Stimulated activated CD8-positive, alpha-beta memory T cell treated with anti-CD3 and anti-CD28 coated beads, Interleukin-7, amount 100 ng/mL, for 4 hours (primary cell): ENCODE measurements at places on chromosomes 7 and 10.

- no peak for DNase-seq
Observed at GRCh38 chr10:124522933-124523871, 61.6 kb downstream of the LHPP start.

GRCh38 chr7:64947252-64948000 lies 43.4 kb downstream of the ZNF117 start:
- no peak for DNase-seq

DNA sequence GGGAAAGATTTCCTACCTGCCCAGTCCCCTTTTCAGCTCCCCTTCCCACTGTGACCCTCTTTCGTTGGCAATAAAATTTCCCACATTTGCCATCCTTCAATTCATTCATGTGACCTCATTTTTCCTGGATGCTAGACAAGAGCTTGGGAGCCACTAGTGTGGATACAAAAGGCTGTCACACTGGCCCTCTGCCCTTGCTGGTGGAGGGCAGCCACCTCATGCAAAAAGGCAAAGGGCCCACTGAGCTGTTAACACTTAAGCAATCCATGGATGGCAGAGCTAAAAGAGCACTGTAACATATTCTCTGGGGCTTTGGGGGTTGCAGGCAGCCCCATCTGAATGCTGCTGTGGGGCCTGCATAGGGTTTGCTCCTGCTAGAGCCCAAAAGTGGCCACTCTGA lies 315.1 kb downstream of the NEBL start:
- DNase-seq, result no peak

DNA sequence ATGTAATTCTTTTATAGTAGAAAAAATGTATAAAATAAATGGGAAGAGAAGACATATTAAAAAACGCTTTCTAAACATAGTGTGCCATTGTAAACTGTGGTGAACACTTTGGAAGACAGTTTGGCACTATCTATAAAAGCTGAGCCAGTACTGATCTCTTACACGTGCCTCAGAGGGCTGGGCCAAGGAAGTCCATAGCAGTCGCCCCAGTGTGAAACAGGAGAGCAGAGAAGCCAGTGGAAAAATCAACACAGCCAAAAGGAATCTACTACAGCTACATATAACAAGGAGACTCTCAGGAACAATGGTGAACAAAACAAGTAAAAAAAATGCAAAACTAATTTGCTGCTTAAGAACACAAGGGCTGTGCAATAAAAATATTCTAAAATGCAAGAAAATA lies 20.6 kb downstream of the SEPHS1 start:
- no peak for DNase-seq

- no peak for DNase-seq
Observed at GRCh38 chr10:25912866-25913265, 21.2 kb upstream of the MYO3A start.

- peak; percentile 26 for DNase-seq
Observed at GRCh38 chr10:73857446-73857845, 16.9 kb downstream of the CAMK2G start.

DNA sequence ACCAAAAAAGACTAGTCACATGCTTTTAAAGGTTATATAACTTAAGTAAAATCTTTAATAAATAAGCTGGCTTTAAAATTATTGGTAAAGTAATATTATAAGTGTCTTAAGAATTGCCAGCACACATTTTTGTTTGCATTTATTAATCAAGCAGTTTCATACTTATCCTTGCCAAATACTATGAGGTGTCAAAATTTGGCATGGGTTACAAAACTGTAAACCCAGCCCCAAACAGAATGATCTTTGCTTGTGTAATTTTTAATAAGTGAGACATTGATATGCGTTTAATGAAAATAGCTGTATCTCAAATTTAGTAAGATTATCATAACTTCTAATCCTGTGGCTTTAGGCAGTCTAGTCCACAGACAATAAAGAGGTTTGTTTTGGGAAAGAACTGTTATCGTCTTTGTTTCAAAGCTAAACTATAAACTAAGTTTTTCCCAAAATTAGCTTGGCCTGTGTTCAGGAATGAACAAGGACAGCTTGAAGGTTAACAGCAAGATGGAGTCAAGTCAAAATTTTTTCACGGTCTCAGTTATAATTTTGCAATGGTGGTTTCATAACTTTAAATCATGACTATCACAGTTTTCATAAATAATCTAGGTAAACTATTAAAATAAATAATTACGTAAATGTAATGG lies 72.8 kb downstream of the ST8SIA6 start:
- no peak for DNase-seq

DNA sequence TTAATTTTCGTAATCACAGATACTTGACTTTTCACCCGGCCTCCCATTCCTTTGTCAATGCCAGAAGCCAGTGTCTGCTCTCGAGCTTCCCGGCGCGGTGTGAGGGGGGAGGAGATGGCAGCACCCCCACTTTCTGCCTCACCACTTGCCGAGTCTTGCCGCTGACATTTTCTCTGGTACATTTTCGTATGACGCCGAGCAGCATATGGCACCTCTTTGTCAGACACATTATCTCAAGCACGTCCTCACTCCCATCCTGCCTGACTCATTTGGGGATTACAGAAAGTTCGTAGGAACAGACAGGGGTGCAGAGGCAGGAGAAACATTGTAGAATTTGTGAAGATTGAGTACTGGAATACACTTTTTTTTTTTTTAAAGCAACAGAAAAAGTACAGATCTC lies 60.8 kb upstream of the SORCS3 start:
- no peak for DNase-seq

GRCh38 chr10:15540727-15541126 lies 169.6 kb upstream of the FAM171A1 start:
- DNase-seq, result no peak

- DNase-seq, result peak; percentile 32
Observed at GRCh38 chr7:130996833-130997231, 262.8 kb upstream of the KLF14 start.

- DNase-seq, result no peak
Observed at GRCh38 chr10:46998192-46998591, 87.0 kb downstream of the PTPN20 start.

GRCh38 chr10:117463545-117463920 lies 79.0 kb upstream of the EMX2 start:
- no peak for DNase-seq

DNA sequence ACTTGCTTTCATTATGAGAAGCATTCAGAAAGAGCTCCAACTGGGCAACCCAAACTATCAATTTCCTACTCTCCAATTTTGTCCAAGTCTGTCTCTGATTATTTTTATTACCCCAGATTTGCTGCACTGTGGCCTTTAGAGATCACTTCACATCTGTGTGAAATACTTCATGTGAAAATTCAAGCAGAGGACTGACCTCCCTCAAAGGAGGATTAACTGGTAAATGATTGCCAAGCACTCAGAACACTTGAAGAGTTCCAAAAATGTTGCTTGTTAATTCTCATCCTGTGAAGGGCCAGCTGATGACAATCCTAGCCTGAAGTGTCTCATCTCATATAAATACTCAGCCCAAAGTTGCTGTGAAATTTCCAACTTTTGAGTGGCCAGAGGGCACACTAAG lies 182.8 kb upstream of the DGKB start:
- no peak for DNase-seq

DNA sequence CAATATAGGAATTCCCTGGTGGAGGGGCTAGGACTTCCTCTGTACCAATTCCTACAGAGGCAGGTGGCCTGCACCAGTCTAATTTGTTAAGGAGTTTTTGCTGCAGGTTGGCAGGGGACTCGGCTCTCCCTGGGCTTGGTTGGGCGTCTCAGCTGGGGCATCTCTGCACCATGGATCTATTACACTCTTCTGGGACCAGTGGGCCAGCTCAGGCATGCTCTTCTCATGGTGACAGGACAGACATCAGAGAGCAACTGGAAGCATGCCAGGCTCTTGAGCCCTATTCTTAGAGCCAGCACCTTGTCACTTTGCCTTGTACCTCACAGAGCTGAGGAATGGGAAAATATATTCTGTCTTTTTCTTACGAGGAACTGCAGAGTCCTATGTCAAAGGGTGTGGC lies 74.6 kb downstream of the SH2D4B start:
- no peak for DNase-seq

- DNase-seq, result no peak
Observed at GRCh38 chr10:23966504-23967051, 242.4 kb upstream of the KIAA1217 start.

DNA sequence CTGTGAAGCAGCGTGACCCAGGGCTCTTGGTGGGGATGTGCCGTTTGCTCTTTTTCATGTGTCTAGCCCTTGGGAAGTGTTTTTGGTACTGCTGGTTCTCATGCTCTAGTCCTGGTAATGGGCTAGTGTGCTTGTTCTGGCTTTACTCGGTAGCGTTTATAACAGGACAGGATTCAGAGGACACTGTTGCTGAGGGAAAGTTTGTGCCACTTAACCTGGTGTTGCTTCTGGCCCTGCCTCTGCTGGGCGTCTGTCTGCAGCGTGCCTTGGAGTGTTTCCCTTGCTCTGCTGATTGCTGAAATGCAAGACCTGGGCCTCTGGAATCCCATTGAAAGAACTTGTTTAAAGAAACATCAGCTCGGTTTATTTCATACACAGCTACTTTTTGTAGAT lies 35.0 kb downstream of the INPP5A start:
- no peak for DNase-seq

DNA sequence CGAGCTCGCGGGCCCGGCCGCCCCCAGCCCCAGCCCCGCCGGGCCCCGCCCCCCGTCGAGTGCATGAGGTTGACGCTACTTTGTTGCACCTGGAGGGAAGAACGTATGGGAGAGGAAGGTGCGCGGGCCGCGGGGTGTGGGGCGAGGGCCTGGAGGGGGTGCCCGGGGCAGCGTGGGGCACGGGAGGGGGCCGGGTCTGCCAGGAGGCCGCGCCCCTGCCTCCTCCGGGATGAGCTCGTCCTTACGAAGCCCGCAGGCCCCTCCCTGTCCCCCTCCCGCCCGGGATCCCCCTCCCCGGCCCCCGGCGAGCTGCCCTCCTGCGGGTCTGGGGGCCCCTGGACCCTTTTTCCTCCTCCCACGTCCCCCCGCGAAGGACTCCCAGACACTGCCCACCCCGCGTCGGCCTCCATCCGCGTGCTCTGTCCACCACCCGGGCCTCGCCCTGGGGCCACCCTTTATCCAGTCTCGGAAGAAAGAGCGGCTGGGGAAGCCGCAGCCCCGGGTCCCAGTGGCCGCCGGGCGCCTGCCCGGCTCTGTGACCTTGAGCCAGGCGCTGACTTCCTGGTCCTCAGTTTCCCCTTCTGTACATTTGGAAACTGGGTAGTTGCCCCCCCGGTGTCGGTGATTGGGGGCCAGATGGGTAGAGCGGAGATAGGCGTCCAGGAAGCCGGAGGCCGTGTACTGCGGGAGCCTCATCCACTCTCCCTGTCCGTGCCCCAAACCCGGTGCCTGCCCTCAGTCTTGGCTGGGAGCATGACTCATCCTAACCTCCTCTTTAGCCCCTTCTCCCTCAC lies 521 bp downstream of the LIMK1 start:
- DNase-seq, result no peak

DNA sequence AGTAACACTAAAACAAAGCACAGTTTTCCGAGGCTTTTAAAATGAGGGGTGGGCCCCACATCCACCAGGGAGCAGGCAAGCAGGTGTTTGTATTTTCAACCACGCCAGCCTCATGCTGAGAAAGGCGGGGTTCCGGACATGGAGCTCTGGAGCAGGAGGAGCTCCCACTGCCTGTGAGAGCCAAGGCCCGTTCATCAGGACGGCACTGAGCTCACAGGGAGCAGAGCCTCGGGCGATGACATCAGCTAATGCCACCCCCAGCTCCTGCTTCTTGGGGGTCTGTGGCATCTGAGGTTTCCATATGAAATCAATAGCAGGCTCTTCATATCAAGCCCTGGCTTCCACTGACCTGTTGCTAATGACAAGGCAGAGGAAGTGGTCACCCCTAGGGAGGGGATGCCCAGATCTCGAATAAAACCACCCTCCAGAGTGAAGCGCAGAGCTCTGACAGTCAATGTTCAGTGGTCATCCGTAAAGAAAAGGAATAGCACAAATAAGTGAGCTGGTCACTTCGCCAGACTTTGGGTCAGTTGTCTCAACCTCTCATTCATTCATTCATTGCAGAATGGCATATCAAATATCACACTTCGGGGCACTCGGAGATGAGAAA lies 89.1 kb downstream of the TNS3 start:
- no peak for DNase-seq

GRCh38 chr10:131982185-131982756 lies 548 bp upstream of the BNIP3 start:
- no peak for DNase-seq

- no peak for DNase-seq
Observed at GRCh38 chr7:150586068-150586784, 19.0 kb downstream of the GIMAP4 start.

DNA sequence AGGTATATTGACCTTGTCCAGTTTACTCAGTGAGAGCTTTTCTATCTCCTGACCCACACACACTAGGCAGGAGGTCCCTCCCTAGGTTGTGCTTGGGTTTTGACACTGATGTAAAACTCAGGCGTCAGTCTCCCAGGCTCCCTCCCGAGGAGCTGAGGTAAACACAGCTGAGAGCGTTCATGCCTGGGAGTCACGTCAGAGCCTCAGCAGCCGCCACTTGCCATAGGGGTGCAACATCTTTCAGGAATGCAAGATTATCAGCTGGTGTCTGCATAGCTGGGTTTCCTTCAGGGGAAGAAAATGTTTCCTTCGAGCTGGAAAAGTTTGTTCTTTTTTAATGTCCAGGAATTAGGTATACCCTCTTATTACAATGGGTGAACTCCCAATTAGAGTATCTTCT lies 70.6 kb downstream of the FGFR2 start:
- no peak for DNase-seq

DNA sequence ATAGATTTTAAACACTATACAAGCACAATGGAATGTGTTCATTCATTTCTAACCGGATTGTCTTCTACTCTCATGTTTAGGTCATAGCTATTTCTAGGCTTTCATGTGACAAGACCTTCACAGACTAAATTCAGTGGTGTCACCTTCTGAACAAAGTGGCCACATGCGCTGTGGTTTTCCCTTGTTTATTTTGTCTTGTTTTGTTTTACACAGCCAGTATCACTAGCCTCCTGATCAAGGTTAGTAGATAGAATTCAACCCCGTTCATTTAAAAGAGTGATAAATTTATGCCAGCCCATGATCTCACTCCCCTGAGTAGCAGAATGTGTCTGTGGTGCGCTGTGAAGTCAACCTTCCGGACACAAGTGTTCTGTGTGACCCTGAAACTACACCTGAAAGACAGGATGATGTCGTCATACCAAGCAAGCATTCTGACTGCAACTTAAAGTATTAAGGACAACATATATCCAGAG lies 209.1 kb downstream of the CREB5 start:
- no peak for DNase-seq

DNA sequence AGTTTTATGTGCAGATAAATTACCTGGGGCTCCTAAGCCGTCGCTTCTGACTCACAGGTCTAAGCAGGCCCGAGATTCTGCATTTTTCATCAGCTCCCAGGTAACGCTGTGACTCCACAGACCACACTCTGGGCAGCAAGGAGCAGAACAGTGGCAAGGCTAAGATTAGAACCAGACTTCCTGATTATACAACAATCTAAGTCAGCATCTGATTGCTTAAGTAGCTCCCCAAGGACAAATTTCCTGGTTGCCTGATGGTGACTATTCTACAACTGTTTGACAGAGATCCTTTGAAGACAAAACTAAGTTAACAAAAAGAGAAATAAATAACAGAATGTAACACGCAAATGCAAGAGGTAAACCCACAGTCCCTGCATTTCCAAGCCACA lies 69.0 kb downstream of the CREB3L2 start:
- no peak for DNase-seq
